ENCODE measurements at places on chromosomes 6 and 20. TPM values are rescaled to one million over a fixed set of nuclear protein-coding genes. Genes with fewer than 3 reads are reported as not detected.

- DNase-seq = no peak
Measured at GRCh38 chr6:169981969-169982368, 230.5 kb downstream of the ERMARD start.

DNA sequence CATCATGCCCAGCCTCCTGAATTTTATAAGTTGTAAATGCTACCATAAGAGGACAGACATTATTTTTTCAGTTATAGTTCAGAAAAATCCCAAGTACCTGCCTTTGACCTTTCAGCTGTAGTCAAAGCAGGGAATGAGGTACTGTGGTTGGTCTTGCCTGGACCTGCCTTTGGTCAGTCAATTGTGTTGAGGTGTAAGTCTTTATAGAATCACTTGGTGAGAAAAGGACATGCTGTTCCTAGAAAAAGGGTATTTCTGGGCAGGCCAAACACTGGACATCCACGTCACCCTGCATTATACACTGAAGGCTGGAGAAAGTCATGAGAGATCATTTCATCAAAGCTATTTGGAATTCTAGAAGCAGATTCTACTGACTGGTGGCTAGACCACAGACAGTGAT lies 40.3 kb downstream of the PEX7 start:
- no peak for DNase-seq

- DNase-seq = no peak
Measured at GRCh38 chr6:28537065-28537464, 11.4 kb downstream of the GPX5 start.

DNA sequence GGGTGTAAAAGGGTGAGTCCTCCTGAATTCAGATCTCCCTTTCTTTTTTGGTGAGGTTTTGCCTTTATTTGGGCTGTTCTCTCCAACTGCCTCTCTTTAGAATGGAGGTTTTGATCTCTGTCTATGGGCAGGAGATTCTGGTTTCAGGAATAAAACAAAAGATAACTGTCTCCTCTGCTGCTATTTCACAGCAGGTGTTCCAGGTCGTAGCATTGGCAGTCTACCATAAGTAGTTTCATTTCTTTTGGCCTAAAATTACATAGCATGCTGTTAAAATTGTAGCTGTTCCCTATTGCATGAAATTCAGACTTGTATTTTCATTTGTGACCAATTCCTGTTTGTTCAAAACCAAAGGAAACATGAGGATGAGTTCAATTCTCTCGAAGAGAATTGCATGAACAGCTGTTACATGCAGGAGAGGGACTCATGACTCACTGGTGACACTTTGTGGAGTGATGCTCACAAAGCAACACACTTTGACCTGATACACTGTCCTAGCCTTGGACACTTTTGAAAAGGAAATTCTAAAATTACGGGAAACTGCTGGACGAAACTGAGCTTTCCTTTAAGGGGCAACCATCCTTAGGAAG lies 76.8 kb upstream of the SIRPG start:
- DNase-seq = no peak

DNA sequence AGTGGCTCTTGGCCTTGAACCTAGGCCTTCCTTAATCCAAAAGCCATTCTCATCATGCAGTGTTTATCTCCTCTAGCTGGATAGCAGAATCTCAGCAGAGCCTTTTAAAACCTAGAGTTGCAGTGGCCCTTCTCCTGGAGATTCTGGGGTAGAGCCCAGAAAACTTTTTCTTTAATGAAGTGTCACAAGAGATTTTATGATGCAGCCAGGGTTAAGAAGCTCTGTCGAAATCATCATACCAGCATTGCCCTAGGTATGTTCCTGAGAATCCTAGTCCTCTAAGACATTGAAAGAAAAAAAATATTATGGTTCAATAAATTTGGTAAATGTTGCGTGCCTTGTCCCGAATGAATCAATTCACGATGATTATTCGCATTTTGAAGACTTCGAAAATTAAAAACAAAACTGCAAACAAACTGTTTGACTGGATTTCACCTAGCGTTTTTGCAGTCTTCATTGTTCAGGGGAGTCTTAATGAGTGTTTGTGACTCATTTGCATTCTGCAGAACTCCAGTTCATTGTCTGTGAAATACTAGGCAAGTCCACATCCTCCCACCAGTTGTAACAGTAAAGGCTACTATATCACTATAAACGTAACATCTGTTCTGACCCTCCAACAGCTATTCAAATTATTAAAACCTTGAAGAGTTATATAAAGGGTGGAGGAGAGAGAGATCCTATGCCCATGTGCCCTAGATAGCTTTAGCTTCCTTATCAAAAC lies 198.6 kb downstream of the UST start:
- DNase-seq = no peak

DNA sequence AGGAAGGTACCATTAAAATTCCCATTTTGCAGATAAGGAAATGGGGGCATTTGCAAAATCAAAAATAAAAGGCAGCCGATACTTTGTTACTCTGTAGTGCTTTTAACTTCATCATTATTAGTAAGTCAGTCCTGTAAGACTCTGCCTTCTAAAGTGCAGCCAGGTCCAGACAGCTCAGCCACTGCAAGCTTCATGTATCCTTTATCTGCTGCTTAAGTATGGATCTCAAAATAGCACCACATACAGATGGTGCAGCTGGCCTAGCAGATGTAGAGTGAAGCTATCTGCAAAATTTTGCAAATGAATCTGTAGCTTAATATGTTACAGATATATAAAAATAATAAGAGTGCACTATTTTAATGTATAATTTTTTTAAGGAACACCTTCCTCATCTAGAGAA lies 53.4 kb downstream of the NUS1 start:
- no peak for DNase-seq

DNA sequence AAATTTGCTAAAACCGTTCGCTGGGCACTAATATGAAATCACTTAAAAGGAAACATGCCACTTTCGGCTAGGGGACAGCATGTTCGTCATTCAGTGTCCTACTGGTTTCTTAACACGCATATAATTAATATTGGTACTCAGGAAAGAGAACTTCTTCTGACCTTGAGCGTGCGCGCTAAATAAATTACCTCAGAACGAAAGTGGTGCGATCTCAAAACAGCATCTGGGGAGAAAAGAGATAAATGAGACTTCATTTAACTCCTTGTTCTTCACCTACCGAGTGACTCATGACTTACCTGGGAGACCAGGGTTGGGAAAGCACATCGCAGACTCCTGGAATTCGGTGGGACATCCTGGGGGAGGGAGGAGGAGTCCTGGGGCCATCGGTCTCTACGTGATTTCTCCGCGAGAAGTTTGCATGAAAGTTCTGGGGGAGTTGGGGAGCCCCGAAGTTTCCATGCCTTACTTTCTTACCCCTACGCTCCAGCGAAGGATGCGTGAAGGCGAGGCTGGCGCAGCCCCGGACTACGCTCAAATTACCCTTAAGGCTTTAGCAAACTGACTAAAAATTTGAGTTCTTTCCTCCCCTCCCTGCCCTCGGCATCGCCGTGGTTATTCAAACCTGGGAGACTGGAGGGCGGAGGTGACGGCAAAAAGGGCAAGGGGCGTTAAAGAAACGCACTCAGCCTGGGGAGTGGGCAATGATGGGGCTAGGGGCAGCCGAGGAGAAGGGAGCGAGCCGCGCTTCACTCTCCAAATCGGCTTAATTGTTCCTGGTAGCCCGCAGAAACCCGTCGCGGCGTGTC lies 1.1 kb upstream of the BEND6 start:
- DNase-seq = no peak

DNA sequence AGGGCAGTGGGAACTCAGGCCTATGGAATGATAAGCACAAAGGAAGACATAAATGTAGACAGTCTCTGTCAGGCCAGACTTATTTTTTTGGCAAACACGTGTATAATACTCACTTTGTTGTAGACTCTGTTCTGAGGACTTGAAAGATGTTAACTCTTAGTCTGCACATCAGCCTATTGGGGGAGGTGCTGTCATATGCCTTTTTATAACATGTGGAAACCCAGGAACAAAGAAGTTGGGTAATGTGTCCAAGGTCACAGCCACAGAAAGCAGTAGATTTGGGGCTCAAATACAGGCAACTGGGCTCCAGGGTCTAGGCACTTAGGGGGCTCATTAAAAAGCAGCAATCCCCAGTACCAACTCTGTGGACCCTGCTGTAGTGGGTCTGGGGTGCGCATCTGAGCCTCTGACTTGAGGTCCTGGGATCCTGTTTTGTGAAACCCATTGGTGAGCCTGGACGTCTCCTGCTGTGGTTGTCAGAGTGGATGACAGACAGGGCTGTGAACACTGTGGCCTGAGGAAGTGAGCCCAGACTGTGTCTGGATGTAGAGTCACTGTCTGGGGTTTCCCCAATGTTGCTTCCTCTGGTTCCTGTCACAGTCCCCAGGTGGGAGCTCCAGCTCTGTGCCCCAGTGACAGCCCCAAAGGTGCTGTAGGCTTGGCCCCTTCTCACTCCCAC lies 50.0 kb downstream of the CDH26 start:
- DNase-seq = no peak

DNA sequence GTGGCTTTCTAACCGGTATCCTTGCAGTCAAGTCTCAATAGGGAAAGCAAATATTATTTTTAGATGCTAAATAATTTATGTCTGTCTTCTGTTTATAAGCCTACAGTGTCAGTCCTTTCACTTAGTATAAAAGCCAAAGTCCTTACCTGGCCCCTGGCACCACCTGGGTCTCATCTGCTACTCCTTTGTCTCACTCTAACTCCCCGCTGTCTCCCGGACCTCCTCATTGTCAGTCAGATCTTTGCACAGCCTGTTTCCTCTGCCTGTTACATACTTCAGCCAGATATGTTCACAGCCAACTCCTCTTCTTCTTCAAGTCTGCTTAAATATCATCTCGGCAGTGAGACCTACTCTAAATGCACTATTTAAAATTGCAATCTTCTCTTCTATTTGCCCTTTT lies 84.2 kb downstream of the THEMIS start:
- DNase-seq = no peak

DNA sequence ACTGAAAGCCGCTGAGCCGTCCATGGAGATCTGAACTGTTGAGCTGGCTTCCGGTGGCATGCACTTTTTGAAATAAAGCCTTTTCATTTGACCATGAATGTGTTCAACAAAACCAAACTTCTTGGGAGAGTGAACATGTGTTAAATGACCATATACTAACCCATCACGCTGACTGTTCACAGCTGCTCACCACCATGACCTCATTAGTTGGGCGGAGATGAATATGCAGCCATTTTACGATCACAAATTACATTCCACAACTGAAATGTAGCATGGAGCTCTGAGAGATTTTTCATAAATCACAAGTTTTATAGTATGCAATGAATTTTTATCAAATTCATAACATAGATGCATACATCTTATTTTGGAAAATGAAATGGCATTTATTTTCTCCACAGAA lies 4.2 kb downstream of the RAMACL start:
- no peak for DNase-seq

GRCh38 chr6:6717953-6718352 lies 129.4 kb downstream of the LY86 start:
- DNase-seq = no peak

- DNase-seq = peak; percentile 41
Measured at GRCh38 chr6:128327890-128328289, 192.5 kb downstream of the PTPRK start.

DNA sequence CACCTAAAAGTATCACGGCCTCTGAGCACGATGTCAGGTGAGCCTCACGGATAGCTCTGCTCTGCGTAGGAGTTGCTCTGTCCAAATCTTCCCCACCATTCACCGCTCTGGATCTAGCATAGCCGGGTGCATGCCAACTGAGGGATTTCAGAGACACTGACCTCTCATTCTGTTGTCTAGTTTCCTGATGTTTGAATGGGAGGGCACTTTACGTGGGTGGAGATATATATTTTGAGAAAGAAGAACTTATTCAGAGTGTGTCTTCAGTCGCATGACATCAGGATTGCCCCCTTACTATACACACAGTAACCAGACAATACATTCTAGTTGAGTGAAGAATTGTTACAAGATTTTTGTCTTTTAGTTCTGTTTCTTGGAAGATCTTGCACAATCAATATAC lies 96.5 kb upstream of the CITED2 start:
- no peak for DNase-seq

- DNase-seq = no peak
Measured at GRCh38 chr6:166008441-166009369, 158.9 kb downstream of the TBXT start.

DNA sequence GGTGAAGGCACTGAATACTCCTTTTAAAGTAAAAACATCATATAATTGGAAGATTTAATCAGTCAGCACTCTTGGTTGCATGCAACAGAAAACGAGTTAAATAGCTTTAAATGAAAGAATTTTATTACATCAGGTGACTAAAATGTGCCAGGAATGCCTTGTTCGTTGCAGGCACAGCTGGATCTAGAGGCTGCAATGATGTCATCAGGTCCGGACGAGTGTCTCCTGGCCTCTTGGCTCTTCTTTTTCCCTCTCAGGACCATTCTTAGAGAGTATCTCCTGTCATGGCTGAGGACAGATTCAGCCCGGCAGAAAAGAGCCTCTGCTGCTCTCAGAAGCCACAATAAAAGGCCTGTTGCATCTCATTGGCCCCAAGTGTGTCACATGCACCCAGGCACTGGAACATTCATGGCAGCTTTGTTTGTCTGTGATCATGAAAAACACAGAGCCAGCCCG lies 510.7 kb upstream of the SULF2 start:
- DNase-seq = no peak

DNA sequence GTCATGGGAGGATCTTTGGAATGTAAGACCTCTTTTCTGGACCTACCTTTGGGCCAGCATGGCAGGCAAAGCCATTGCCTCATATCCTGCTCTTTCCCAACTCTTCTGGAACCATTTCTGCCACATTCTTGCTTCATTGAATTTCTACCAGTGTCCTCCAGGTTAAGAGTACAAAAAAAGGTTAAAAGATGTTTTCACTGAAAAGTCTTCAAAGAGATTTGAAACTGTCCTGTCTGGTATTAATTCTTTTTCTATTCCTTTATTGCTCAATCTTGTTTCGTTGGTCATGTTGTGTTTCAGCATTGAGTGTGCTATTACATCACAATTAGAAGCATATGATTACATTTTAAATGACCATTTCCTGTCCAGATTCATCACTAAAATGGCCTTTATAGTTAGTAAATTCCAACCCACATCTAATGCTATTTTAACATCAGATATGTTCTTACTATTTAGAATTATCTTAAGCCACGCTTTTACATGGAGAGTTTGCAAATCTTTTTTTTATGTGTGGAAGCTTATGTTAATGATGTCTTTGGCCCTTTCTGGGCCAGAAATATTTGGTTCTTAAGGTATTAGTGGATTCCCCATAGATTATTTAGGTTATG lies 450.9 kb downstream of the GJA1 start:
- DNase-seq = no peak

Gene SUMO4
- total RNA-seq = 4.2 TPM

Gene PRL
- total RNA-seq = not detected

Gene TRIM31
- not detected for total RNA-seq

Gene BPIFB4
- total RNA-seq = not detected

Gene DLGAP4
- total RNA-seq = 49.9 TPM

Gene DACT2
- not detected for total RNA-seq

Gene RSPO3
- not detected for total RNA-seq

Gene HFE
- 0.57 TPM for total RNA-seq

Gene CASS4
- 0.18 TPM for total RNA-seq
